ENCODE measurements at places on chromosomes 7 and 10.

DNA sequence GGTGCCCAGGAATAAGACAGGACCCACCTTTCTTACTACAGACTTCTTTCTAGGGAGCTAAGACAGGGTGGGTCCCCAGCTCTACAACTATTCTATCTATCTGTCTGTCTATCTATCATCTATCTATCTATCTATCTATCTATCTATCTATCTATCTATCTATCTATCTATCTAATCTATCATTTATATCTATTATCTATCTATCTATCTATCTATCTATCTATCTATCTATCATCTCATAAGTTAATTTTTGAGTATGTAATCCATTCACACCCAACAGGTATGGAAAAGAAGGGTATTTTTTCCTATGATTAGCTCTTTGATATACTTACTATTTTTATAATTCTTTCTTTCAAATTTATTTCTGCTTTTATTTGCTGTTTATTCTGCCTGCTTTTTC is 55.9 kb downstream of the BAMBI start:
- DNase-seq, result no peak

- DNase-seq, result no peak
These were observed 399.1 kb downstream of the GATA3 start for GRCh38 chr10:8453587-8453986.

GRCh38 chr10:122173337-122173736 is 97.8 kb upstream of the BTBD16 start:
- DNase-seq, result no peak

DNA sequence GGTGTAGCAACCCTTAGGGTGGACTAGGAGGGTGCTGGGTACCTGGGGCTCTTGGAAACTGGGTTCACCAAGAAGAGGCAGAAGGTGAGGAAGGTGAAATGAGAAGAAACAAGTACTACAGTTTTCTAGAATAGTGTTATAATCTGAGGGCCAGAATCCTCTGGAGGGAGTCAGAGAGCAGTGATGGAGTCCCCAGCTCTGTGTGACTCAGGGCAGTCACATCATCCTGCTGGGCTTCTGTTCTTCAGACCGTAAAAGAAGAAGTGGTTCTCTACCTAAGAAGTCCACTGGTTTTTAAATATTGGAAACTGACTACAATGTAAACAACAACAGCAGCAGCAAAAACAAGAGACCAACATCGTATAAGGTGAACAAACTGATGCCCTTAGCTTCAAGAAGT is 197.3 kb downstream of the PRPF18 start:
- DNase-seq, result no peak

- no peak for DNase-seq
These were observed 586 bp downstream of the GCK start for GRCh38 chr7:44188480-44189225.

- DNase-seq, result no peak
These were observed 176.0 kb upstream of the PTPRZ1 start for GRCh38 chr7:121696954-121697353.

DNA sequence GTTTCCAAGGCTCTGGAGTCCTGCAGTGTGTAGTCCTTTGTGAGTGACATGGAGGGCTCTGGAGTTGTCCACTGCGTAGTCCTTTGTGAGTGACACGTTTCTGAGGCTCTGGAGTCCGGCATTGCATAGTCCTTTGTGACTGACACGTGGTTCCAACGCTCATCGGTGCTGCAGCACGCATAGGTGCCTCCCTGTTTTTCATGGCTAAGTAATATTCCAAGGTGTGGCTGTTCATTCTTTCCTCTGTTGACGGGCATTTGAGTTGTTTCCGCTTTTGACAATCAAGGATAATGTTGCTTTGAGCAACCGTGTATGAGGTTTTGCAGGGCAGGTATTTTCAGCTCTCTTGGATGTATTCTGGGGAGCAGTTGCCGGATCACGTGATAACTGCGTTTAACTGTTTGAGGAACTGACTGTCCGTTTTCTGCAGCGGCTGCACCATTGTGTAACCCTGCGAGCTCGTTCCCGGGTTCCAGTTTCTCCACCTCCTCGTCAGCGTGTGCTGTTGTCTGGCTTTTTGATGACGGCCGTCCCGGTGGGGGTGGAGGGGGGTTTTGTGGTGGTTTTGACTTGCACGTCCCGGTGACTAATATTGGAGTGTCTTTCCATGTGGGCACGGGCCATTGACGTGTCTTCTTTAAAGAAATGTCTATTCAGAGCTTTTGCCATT is 21.1 kb downstream of the FAM20C start:
- no peak for DNase-seq

DNA sequence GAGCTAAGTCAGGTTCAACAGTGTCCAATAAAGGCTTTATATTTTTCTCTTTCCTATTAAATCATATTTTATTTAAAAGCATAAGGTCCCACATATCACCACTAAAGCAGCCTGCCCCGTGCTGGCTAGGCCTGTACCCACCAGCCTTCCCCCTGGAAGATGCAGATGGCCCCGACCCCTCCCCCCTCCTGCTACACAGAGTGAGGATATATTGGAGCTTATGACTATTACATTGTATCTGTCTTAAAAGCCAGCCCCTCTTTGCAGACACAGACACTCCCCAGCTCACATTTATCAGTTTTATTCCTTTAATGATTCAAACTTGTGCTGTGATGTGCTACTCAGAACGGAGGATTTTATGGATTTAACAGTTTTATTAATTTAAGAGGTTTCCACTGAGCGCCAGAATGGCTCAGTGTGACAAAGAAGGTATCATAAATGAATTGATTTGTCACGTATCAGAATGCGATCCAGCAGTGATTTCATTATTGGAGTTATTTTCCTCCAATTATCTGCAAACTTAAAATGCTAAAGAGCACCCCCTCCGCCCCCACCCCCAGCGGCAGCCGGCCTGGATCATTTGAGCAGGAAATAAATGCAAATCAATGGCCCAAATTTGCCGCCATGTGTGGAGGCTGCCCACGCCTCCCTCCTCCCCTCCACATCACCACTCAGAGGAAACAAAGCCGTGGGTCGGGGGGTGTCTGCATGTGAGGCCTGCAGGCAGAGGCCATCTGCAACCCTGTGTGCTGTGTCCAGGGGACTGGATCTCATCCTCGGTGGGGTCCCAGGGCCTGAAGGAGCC is 72.6 kb upstream of the ZMIZ1 start:
- DNase-seq, result no peak

DNA sequence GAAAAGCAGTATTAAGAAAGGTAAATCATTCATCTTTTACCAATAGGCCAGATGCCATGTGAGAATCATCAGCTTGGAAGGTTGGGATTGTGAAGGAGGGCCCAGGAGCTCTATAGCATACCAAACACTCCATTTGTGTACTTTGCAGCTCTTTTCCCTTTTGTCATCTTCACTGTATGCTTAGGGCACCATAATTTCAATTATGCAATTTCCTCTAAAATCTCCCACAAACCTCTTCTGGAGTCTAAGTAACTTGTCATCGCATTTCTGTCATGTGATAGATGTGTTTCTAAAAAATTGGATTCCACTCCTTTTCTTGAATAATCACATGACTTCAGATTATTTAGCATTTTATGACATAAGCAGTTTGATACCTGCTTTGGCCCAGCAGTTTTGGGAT is 17.9 kb downstream of the RPP30 start:
- no peak for DNase-seq

DNA sequence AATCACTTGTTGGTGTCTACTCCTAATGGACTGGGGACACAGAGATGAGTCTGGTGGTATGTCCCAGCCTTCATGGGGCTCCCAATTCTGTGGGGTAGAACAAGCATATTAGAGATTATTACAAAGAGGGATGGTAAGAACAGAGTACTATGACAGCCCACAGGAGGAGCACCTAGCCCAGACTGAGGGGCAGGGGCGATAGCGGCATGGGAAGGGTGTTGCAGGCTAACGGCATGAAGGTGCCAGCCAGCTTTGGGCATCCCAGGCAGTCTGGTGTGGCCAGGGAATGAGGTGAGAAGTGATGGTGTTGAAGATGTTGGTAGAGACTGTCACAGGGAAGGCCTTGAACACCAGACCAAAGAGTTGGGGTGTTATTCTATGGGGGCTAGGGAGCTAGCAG is 280.0 kb downstream of the RPS24 start:
- DNase-seq, result no peak

DNA sequence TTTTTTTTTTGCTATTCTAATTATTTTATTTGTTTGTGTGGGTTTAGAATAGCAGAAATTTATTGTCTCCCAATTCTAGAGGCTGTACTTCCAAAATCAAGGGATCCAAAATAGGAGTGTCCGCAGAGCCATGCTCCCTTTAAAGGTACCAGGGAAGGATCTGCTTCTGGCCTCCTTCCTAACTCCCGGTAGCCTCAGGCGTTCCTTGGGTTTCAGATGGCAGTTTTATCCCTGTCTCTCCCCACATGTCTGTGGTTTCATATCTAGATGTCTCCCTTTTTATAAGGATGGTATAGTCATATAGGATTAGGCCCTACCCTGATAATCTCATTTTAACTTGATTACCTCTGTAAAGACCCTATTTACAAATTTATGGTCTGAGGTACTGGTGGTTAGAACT is 48.4 kb downstream of the BMPR1A start:
- no peak for DNase-seq

DNA sequence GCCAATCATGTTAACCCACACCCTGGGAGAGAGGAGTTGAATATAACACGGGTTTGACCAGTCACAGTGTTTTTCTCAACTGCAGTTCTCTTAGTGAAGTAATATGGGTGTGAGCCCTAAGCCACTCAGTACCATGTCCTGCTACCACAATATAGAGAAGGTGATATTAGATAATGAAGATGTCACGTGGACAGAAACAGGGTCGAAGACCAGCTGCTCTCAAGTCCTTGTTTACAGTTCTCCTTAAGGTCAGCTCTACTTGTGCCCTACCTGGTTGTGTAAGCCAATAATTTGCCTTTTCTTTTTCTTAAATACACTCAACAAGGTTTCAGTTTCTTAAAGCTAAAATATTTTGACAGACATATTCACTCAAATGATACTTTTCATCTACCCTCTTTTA is 128.3 kb upstream of the POT1 start:
- DNase-seq, result no peak

- no peak for DNase-seq
These were observed 88.2 kb downstream of the BBS9 start for GRCh38 chr7:33217595-33217994.

DNA sequence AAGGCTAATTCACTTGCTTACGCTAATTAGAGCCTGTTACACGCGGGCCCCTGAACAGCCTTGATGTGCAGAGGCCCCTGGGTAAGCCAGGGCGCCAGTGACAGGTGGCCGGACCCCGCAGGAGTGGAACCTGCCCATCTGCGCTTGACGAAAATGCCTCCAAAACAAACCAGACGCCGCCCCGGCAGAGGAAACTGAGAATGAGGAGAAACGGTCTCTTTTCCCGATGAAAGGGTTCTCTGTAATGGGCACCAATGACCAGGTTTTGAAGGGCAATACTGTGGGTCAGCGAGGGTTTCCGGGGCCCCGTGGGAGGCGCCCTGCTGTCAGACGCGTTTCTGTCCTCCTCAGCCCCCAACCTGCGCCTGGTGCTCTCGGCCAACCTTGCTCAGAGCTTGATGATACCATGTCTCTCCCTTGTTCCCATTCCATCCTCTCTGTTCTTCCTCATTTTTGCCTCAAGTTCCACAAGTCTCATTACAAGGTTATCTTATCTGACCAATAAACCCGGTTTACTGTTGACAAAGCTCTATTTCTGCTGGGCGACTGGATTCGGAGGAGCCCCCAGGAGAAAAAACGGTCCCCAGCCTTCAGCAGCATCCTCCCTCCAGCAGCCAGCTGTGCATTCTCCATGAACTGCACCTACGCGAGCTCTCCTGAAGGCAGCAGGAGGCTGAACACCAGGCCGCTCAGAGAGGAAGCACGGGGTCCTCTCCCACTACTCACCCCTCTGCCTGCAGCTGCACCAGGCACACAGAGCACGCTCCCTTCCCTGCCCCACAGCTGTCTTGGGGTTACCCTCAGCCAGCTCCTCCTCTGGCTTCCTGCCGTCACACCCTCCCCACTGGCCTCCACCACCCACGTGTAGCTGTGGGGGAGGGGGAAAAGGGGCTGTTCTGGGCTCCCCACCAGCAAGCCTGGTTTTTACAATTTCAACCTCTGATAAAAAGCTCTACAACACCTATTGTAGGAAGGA is 202.0 kb downstream of the MAD1L1 start:
- no peak for DNase-seq

DNA sequence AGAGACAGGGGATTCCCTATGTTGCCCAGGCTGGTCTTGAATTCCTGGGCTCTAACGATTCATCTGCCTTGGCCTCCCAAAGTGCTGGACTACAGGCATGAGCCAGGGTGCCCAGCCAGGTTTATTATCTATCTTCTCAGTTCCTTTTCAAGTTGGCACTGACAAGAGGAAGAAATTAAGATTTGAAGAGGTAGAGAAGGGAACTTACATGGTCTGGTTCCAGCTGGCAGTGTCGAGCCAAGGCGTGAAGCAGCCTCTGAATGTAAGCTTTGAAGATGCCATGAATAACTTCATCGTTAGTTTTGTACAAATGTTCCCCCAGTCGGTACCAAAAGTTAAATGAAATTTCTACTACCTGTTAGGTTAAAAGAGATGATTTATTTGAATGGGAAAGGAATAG is 57.7 kb downstream of the TNPO3 start:
- DNase-seq, result no peak

GRCh38 chr10:79024720-79025198 is 44.0 kb upstream of the ZMIZ1 start:
- no peak for DNase-seq

DNA sequence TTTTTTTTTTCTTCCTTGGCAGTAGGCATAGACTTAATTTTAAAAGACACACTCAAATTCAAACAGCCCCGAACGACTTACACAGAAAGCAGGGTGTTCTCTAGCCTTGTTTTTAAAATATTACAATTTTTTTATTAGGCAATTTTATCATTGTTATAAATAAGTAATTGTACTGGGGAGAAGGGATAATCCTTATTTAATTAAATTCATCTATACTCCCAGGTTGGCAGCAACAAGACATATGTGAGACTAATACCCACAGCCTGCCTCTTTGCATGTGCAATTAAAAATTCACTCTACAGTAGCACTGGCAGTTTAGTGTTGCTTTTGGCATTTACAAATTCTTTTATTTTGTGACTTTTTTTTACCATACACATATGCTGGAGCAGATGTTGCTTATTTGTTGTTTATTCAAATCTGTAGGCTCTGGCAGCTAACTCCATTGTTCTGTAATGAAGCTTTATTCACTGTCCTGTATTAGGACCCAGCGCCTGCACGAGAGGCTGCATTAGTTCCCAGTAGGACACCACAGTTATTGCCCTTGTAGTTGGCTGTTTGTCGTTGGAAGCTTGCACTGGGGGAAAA is 84.9 kb upstream of the PPP1R17 start:
- no peak for DNase-seq

GRCh38 chr7:107728276-107728675 is 15.7 kb upstream of the CBLL1 start:
- no peak for DNase-seq
